Epithelial cell of esophagus (primary cell): ENCODE measurements at places on chromosomes 13 and 19.

GRCh38 chr13:46996316-46997030 lies 99.6 kb upstream of the HTR2A start:
- DNase-seq, result no peak

DNA sequence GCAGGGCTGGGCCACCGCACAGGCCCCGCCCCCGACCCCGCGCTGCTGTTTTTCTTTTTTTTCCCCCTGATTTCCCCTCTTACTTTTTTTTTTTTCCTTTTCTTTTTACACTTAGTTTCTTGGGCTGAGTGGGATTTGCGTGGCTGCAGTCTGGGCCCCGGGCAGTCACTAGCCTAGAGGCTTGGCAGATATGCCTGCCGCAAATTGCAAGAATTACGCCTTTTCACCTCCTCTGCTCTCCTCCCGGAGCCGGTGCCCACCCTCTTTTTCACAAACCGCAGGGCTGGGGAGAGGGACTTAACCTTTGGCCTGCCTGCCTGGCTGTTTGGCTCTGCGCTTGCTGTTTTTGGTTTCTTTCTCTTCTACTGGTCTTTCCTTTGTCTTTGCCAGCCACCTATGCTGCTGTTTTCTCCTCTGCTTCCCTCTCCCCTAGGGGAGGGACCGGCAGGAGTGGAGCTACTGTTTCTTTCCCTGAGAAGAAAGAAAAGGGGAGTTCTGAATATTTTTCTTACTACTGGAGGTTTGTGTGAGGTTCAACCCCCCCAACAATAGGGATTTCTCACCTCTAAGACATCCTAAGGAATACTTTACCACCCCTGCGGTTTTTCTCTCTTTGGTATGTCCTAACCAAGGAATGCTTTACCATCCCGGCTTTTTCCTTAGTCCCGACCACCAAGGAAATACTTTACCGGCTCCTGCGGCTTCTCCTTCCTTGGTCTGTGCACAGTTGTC lies 11.0 kb downstream of the ZNF552 start:
- peak; percentile 67 for DNase-seq

- peak; percentile 40 for DNase-seq
Observed at GRCh38 chr19:46866407-46867136, 5.8 kb downstream of the ARHGAP35 start.

GRCh38 chr19:2254064-2254872 lies 1.9 kb downstream of the JSRP1 start:
- peak; percentile 52 for DNase-seq

- peak; percentile 18 for DNase-seq
Observed at GRCh38 chr19:34188408-34188807, 16.1 kb downstream of the LSM14A start.

GRCh38 chr19:49264258-49264657 lies 60.7 kb downstream of the SLC6A16 start:
- DNase-seq, result no peak

DNA sequence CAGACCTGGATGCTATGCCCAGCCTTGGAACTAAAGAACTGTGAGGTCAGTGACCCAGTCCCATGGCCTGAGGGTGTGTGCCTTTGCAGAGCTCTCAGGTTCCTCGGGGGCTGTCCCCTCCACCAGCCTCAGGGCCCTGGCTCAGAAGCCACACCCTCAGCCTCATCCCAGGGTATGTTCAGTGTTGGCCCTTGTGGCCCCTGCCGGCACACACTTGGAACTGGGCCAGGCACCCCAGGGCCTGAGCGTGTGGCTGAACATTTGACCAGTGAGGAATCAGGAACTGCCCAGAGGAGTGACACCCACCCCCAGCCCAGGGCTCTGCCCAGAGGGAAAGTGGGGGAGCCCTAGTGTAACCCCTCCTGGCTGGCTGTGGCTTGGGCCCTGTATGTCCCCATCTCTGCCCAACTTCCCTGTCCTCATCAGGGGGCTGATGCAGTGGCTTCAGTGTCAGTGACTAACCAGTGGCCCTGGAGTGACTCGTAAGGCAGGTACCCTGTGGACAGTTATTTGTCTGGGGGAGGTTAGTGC lies 10.0 kb downstream of the NKPD1 start:
- no peak for DNase-seq

GRCh38 chr19:13835791-13836723 lies 40.8 kb downstream of the ZSWIM4 start:
- DNase-seq, result peak; percentile 29

DNA sequence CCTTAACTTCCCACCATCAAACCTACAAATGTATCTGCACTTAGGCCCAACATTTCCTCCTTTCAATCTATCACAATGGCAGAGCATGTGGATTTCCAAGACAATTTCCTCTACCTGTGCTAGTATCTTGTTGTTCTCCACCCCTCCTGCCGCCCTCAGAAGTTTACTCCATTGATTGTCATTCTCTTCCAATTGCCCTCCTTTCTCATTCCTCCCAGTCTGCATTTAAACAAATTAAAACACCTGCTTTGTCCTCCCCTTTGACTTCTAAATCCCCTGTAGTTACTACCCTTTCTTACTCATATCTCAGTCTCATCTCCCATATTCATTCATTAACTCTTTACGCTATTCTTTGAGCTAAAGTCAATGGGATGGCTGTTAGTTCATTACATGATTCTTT lies 370.6 kb downstream of the DIAPH3 start:
- DNase-seq, result no peak

- peak; percentile 54 for DNase-seq
Observed at GRCh38 chr19:23787106-23787505, 28.4 kb upstream of the ZNF681 start.

DNA sequence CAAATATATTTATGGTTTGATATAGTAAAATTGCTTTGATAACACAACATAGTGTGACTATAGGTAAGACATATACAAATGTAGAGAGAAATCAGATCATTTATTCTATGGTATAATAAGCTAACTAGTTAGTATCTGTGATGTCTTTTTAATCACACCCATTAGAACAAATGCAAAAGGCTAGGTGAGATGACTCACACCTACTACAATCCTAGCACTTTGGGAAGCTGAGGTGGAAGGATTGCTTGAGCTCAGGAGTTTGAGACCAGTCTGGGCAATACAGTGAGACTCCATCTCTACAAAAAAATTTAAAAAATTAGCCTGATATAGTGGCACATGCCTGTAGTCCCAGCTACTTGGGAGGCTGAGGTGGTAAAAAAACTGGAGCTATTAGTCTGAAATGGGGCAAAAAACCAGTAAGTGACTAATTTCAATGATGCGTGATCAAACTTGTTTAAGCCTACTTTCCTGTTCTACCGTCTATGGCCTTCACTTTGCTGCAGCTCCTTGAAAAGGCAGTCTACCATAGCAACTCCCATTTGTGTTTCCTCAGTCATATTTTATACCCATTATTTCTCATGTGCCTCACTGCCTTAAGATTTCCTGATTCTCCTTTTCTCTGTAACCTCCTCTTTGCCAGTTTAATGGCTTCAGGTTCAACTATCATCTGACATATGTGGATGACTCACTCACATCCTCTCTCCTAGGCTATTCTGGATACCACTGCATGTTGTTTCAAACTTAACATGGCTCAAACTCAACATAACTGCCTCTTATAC lies 12.5 kb downstream of the ALG5 start:
- peak; percentile 87 for DNase-seq

- DNase-seq, result peak; percentile 27
Observed at GRCh38 chr13:92602560-92602959, 624.0 kb upstream of the GPC6 start.

DNA sequence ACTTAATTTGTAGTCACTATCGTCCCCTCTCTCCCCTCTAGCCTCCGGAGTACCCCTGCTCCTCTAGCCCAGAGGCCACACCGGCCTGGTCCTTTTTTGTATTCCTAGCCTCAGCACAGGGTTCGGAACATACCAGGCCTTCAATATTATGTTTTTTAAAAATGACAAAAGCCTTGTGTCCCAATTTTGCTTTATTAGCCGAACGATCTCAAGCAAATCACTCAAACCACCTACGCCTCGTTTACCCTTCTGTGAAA lies 463 bp upstream of the POMP start:
- no peak for DNase-seq

DNA sequence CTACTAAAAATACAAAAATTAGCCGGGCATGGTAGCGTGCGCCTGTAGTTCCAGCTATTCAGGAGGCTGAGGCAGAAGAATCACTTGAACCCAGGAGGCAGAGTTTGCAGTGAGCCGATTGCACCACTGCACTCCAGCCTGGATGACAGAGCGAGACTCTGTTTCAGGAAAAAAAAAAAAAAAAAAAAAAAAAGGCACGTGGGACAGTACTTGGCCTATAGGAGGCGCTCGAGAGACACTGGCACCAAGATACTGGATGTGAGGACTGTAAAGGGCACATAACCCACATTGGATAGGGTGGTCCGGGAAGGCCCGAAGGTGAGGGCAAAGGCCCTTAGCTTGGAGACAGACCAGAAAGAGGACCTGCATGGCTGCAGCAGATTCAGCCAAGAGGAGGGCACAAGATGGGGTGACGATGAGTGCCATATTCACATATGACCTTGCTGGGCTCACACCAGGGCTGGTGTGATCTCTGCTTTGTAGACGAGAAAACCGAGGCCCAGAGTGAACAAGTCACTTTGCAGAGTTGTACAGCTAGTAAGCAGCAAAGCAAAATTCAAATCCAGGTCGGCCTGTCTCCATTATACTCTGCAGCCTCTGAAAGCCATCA lies 89.4 kb downstream of the DPF1 start:
- peak; percentile 62 for DNase-seq

GRCh38 chr19:34979819-34980640 lies 16.0 kb upstream of the ZNF792 start:
- no peak for DNase-seq

DNA sequence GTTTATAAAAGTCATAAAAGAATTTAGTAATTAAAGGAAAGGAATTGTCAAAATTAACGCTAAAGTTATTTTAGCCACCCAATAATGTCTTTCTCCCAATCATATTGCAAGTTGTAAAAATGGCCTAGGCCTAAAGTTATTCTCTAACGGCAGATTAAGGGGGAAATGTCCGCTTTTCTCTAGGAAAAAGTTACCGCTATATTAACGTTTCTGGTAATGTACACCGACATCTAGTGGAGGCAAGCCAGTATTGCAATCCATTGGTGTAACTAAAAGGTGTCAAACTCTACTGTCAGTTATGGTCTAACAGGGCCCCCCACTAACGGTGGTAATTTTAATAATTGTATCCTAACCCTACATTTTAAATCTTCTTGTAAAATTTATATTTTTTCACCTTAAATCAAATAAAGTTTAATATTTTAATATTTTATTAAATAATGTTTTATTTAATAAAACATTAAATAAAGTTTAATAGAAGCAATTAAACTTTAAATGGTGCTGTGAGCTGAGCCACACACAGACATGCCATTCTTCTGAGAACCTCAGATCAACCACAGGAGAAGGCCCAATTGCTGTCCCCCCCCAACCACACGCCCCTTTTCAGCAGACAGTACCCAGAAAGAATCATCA lies 35.9 kb upstream of the ZSCAN5A start:
- peak; percentile 51 for DNase-seq

DNA sequence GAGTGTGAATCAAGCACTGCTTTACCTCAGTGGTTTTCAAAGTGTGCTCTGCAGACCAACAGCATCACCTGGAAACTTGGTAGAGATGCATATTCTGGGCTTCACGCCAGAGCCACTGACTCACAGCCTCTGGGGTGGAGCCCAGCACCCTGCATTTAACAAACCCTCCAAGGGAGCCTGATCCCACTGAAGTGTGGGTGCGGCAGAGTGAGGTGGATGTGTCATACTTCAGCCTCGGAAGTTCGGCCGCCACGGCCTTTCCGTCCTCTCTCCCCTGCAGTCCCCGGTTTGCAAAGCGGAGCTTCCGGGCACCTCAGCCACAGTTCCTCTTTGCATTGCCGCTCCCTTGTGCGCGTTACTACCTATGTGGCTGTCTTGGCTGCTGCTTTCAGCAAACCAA lies 33.3 kb upstream of the MICU2 start:
- peak; percentile 99 for DNase-seq

DNA sequence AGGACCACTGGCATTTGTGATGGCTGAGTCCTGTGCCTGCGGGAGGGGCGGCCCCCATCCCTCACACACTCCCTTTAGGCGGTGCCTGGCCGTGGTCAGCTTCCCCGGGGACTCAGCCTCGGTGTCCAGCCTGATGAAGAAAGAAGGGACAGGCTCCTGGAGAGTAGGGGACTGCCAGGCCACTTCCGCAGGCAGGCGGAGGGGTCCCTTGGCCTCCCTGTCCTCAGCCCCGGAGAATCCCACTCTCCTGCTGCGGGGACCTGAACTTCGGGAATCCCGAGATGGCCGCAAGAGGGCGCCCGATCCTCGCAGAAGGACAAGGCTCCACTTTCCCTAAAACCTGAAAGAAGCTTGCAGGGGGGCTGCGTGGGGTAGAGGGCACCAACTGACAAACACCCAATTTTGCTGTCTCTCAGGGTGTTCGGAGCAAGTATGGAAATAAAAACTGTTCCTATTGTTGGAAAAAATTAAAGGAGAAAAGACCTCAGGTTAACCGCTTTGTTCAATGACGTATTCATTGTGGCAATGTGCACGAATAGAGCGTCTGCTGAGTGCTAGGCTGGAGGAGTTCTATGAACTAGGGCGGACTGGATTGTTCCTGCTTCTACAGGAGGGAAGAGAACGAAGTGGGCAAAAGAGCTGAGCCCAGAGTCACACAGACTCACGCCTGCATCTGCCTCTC lies 297.3 kb downstream of the ZNF536 start:
- DNase-seq, result peak; percentile 23

GRCh38 chr13:79678100-79678499 lies 197.1 kb downstream of the NDFIP2 start:
- peak; percentile 34 for DNase-seq

- no peak for DNase-seq
Observed at GRCh38 chr19:53870485-53870844, 2.8 kb downstream of the MYADM start.
